Effector memory CD4-positive, alpha-beta T cell (primary cell): ENCODE measurements at places on chromosomes 5 and 9.

DNA sequence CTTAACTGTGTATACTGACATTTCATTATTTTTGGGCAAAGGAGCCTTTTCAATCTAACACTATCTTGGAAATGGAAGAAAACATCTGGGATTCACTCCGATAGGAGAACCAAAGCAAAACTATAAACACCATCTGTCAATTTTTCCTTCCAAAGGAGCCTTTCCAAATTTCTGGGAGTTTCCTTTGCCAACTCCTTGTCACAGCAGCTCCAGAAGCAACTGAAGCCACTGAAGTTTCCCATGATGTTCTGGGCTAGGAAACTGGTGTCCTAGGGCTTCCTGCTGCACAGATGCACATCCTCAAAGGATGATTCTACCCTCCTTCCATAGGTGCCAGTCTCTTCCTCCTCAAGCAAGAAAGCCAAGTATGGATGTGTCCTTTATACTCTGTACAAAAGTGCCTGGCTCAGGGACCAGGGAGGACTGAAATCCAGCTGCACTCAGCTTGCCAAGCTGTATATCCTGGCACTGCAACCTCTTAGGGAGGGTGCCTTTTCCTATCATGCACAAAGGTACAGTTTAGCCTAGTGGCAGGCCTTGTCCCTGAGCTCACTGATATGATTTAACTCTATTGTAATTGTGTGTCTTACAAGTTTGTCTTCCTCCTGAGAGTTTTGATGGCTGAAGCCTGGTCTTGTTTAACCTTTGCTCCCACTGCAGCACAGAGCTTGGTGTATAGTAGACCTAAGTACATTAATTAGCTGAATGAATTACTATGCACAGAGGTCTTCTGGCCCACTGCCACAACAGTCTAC lies 8.4 kb upstream of the UBAP1 start:
- H3K27ac ChIP-seq = no peak overlapping the region
- no peaks in the 10 kb centered on the region for H3K36me3 ChIP-seq
- H3K4me1 ChIP-seq = no peaks in the 10 kb centered on the region
- H3K4me3 ChIP-seq = no peak overlapping the region
- no peaks in the 10 kb centered on the region for H3K27me3 ChIP-seq

DNA sequence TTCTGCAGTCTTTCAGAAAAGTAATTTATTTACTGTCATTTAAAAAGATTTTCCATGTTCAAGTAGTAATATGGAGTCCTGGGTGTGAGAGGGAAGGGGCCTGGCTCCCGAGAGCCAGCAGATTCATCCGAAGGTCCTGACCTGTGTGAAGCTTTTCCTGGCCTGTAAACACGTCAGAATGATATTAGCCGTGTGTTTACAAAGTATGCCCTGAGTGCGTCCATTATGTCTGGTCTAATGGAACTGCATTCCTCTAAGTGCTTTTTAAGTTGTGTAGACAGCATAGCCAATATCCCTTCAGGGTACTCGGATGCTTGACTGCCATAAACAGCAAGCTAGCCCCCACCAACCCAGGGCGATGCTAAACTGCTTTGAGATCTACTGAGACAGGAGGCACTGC lies 495.2 kb downstream of the AGTPBP1 start:
- H3K27ac ChIP-seq = no peak overlapping the region
- H3K4me1 ChIP-seq = no peaks in the 10 kb centered on the region
- H3K36me3 ChIP-seq = no peaks in the 10 kb centered on the region

- H3K27me3 ChIP-seq = no peaks in the 10 kb centered on the region
- H3K36me3 ChIP-seq = no peaks in the 10 kb centered on the region
- H3K27ac ChIP-seq = no peak overlapping the region
- no peak overlapping the region for H3K4me3 ChIP-seq
These were observed 866.4 kb upstream of the C9orf72 start for GRCh38 chr9:28439688-28440087.

- no peak overlapping the region for H3K4me3 ChIP-seq
- no peaks in the 10 kb centered on the region for H3K36me3 ChIP-seq
- H3K27me3 ChIP-seq = no peaks in the 10 kb centered on the region
- no peak for DNase-seq
These were observed 86.3 kb upstream of the SLC12A2 start for GRCh38 chr5:127997201-127997704.
